ENCODE measurements at places on chromosomes 13 and 19.

DNA sequence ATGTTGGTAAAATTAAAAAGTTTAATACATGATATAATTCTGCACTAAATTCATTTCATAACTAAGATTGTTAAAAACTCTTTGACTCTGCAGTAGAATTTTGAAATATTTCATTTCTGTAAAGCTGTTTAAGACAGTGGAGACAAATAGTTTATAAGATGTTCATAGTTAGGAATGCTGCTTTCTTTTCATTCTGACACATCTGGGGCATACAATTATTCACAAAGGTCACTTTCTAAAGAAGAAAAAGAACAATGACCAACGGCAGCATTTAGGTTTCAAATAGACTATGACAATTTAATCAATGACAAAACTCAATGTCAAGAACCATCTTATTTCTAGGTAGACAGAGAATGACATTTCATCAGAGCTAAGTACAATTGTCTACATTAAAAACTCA is 1422.1 kb downstream of the PCDH9 start:
- DNase-seq: no peak

DNA sequence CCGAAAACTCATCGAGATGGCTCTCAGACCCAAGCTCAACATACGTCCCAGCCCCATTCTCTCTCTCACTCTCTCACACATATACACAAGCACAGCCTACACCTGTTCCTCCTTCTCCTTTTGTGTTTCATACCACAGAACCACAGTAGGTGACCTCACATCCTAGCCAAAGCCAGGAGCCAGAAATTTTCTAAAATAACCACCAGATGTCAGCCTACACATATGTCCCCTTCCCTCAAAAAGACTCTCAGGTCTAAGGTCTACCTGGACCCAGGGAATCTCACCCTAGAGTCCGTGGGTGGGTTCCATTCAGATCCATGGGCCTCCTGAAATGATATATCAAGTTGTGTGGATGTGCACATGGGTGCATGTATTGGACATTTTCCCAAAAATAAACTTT is 104.2 kb upstream of the IPO5 start:
- no peak for DNase-seq

- no peak for DNase-seq
Measured at GRCh38 chr13:44305917-44306370, 67.7 kb upstream of the SERP2 start.

DNA sequence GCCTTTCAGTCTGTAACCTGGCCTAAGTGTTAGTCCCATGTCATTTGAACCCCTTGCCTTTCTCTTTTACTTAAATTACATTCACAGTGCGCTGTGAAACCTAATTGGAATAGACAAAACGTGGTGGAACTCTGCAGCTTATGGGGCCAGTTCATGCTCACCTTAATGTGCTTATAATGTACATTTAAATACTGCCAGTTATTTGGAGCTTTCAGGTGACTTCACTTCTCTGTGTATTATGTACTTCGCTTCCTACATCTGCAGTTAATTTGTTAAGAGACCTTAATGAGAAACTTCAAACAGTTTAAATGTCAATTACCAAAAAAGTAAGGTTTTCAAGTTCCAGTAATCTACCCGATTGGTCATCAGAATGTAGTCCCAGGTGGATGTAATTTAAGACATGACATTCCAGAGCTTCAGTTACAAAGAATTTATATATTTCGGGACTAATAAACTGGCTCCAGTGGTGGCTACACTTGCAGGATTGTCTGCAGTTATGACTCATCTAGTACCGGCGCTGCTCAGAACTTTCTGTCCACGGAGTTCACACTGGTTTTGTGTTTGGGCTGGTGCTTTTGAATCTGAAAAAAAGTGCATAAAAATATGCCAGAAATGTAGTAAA is 125.3 kb downstream of the TM9SF2 start:
- no peak for DNase-seq

DNA sequence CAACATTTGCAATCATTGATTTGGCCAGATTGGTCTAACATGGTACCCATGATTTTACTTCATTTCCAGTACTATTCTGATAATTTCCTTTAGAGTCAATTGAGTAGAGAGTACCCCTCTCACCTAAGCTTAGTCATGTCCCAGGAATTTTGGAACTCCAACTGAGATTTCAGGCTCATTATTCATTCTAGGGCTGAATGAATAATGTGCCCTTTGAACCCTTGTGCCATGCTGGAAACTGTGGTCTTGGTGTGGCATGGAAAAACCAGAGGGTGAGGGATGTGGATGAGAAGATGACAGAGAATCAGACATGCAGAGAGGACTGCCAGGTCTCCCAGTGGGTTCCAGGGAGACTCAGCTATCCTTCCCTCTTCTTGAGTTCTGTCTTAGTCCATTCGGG is 30.2 kb downstream of the ITM2B start:
- no peak for DNase-seq

- no peak for DNase-seq
Measured at GRCh38 chr13:75960538-75960994, 324.4 kb downstream of the LMO7 start.

DNA sequence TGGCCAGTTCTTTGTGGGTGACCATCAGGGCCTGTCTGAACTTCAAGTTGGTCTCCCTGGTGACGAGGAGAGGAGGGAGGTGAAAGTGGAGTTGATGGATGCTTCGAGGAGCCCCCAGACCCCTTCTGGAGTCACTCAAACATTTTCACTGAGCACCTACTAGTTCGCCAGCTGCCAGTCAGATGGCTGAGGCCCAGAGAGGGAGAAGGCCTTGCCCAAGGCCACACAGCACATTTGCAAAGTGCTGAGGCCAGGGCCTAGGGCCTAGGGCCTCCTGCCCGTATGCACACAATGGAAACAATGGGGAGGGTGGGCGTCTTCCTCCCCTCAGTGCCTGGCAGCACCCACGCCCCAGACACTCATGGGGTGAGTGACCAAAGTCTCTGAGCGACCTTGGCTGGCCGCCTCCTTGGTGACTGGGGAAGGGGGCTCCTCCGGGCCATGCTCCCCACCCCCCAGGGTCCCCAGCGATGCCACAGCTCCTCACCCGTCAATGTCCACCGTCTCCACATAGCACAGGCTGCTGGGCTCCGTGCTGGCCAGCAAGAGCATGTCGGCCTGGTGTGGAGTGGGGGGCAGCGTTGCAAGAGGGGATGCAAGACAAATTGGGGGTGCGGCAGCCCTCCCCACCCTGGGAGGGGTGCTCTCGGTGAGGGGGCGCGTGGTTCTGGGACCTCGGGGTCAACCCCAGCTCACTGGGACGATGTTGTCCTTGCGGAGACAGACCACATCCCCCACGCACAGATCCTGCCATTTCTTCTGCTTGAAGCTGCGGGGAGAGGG is 6.5 kb downstream of the ATP8B3 start:
- DNase-seq: peak; percentile 19

- DNase-seq: no peak
Measured at GRCh38 chr13:90154311-90154960, 1193.1 kb upstream of the MIR17HG start.

- DNase-seq: no peak
Measured at GRCh38 chr19:4692251-4693077, 22.3 kb upstream of the MYDGF start.

DNA sequence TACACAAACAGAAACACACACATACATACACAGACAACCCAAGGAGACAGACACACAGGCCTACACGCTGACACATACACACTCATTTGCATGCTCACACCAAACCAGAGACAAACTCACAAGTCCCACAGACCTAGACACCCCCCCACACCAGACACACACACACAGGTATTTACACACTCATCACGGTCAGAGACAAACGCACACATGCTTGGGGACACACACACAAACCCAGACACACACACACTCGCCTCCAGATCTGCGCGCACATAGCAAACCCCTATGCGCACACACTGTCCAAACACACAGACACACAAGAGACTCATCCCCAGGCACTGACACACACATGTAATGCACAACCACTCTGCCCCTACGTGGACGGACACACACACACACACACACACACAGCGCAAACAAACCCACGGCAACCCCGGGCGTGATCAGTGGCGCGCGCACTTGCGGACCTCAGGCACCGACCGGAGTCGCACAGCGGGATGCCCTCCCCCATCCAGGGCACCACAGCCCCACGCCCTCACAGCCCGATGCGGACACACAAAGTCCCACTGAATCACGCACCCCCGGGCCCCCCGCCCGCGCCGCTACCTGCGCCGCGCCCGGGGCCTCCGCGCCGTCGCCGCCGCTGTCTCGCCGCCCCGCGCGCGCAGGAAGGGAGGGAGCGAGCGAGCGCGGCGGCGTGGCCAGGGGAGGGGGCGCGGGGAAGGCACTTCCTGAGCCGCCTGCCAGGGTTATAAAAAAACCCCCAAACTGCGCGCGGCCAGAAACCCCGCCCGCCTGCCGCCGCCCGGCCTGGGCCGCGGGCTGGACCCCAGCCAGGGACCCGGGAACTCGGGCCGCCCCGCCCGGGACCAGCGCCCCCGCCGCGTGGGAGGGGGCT is at the start of gene ADAMTS10:
ADAMTS10 (minus strand) TSS at position 675 of the 895 bp plus-strand sequence. CDS start 5,005 bp downstream, outside the sequence.
- peak; percentile 76 for DNase-seq

- DNase-seq: no peak
Measured at GRCh38 chr13:100124265-100124664, 35.4 kb downstream of the PCCA start.

DNA sequence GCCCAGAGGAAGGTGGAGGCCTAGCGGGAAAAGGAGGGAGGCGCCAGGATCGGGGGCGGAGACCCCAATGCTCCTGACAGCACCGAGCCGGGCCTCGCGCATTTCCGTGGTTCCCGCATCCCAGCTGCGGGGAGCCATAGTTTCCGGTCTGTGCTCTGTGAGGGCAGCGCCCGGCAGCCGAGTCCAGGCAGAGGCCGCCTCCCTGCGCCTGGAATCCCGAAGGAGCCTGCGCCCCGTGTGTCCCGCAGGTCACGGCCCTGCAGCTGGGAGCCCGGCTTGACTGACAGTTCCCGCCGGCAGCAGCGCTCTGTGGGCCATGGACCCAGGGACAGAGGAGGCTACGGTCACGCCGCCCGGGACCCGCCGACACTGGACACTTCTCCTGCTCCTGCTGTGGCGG is 74.6 kb upstream of the C13orf46 start:
- DNase-seq: no peak

- peak; percentile 83 for DNase-seq
Measured at GRCh38 chr19:49677231-49677900, at the start of gene PRMT1. TSS of gene PRMT1 (plus strand) at chr19:49677271. CDS start at chr19:49677281, 10 bp downstream.

DNA sequence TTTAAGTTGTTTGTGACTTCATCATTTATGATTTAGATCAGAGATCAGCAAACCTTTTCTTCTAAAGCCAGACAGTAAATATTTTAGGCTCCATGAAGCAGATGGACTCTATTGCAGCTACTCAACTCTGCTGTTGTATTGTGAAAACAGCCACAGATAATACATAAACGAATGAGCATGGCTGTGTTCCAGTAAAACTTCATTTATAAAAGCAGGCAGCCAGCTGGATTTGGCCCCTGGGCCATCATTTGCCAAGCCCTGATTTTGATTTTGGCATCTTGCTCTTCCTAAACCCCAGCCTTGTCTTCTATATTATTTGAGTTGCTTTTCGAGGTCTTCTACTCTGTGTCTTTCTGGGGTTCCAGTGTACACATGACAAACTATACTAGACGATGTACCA is 41.3 kb downstream of the RNASEH2B start:
- no peak for DNase-seq

- peak; percentile 66 for DNase-seq
Measured at GRCh38 chr19:3320354-3320670, 46.1 kb upstream of the NFIC start.

- no peak for DNase-seq
Measured at GRCh38 chr13:104314321-104314720, 1248.1 kb upstream of the SLC10A2 start.

- DNase-seq: no peak
Measured at GRCh38 chr13:101146101-101146898, 270.0 kb downstream of the NALCN start.

DNA sequence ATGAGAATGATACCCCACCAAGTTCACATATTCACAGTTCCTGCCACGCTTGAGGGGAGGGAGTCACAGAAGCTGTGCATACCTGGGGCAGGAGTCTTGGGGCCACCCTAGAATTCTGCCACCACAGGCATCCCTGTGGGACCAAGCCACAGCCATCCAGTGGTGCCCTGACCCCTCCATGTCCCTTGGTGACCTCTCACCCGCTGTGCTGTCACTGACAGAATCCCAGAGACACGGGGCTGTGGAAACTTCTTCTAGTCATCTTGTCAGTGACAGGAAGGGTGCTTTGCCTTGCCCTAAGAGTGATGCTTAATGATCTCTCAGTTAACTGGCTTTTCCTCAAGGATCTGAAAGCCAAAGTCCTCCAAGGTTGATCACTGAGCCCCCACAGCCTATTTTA is 58.4 kb upstream of the UQCRFS1 start:
- DNase-seq: no peak

DNA sequence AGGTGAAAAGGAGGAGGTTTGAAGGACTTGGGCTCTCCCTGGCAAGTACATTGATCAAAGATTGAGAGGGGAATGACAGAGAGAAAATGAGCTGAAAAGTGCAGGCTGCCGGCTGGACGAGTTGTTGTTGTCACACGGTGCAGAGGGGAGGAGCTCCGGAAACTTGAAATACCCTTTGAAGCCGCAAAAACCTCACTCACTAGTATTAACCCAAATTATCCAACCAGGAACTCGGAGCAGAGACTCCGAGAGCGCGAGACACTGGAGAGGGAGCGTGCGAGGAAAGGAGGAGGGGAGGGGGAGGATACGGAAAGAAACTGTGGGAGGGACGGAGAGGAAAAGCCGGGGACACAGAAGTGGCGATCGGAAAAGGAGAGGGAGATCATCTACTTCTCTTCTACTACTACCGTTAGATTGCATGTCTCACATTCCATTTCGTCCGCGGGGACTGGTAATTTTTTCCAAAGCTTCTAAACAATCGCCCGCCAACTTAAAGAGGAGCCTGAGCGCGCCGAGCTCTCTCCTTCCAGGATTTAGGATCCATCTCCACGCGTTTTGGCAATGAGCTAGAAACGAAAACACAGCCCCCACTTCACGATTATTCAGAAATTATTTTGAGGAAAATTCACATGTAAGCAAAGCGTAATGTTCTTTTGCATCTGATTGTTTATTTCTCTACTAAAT is at the start of gene DACH1:
DACH1 (minus strand) TSS at position 74 of the 684 bp plus-strand sequence.
- peak; percentile 82 for DNase-seq

GRCh38 chr13:21458813-21459701 is at the start of gene ZDHHC20:
TSS of gene ZDHHC20 (minus strand) at chr13:21459303. CDS start at chr13:21459171, 132 bp downstream.
- DNase-seq: peak; percentile 91

GRCh38 chr13:50366488-50367174 is 351.4 kb downstream of the KCNRG start:
- no peak for DNase-seq

- DNase-seq: no peak
Measured at GRCh38 chr13:32642316-32642715, 56.1 kb downstream of the PDS5B start.

All from left hindlimb (tissue), 1 donor.